NCI-H510A treated with DMSO at 0.1 percent for 48 hours (cell line): ENCODE measurements at places on chromosomes 7 and 10.
A peak's percentile ranks its signal among the peaks of the same experiment; 100 is the strongest.

DNA sequence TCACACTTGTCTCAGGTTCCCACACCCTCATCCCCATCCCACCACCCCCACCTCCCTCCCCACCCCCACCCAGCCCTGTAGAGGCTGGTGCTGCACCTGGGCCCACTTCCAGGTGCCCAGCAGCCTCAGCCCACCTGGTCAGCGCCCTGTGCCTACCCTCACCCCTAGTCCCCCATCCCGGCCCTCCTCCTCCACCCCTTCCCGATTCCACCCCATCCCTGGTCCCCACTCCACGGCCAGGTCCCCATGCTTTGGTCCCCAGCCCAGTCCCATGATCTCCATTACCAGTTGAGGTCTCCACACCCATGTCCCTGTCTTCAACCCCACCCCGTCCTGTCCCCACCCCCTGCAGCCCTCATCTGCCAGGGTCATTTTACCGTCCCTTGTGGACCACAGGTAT is 24.6 kb upstream of the CNPY1 start:
- DNase-seq, result no peak

DNA sequence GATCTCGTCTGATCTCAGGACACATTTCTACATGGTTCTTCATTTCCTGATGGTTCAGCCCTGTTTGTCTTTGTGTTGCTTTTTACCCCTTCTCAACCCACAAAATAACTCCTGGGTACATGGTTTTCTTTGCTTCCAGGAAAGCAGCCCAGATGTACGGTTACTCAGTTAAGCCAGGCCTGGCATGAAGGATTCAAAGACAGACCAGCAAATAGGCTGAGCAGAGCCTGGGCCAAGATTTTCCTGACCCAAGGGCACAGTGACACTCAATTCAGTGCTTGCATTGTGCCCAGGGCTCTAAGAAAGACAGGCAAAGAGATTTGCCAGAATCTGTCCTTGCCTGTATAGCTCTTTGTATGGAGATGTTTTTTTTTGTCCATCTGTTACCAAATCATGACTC is 340.8 kb upstream of the KIAA1217 start:
- DNase-seq, result no peak

DNA sequence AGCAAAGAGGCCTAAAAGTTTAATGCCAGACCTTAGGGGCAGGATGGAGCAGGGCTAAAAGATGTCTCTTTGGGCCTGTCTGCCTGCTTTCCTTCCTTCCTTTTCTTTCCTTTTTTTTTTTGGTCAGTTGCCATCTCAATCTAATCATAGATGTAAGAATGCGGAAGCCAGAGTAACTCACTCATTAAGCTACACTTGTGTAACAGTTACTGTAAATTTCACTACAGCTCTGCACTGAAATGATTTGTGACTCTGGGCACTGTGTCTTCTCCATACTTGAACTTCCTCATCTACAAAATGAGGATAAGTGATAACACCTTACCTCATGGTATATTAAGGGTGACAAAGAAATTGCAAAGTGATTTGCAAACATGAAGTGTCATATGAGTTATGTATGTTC is 75.5 kb upstream of the AGK start:
- DNase-seq, result no peak

DNA sequence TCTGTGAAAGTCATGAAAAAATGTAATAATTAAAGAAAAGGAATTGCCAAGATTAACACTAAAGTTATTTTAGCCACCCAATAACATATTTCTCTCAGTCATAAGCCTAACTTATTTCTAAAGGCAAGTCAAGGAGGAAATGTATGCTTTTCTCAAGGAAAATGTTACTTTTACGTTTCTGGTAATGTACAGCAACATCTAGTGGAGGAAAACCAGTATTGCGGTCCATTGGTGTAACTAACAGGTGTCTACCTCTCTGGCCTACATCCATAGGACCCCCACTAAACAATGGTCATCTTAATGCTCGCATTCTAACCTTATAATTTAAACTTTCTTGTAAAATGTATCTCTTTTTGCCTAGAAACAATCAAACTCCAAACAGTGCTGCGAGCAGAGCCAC is 437.5 kb downstream of the KIF20B start:
- DNase-seq, result no peak

GRCh38 chr7:24503506-24503905 is 69.7 kb upstream of the PALS2 start:
- DNase-seq, result no peak

GRCh38 chr7:51477323-51477722 is 160.7 kb upstream of the COBL start:
- no peak for DNase-seq

- DNase-seq, result no peak
These were observed 245.2 kb downstream of the SFMBT2 start for GRCh38 chr10:7165500-7166177.

DNA sequence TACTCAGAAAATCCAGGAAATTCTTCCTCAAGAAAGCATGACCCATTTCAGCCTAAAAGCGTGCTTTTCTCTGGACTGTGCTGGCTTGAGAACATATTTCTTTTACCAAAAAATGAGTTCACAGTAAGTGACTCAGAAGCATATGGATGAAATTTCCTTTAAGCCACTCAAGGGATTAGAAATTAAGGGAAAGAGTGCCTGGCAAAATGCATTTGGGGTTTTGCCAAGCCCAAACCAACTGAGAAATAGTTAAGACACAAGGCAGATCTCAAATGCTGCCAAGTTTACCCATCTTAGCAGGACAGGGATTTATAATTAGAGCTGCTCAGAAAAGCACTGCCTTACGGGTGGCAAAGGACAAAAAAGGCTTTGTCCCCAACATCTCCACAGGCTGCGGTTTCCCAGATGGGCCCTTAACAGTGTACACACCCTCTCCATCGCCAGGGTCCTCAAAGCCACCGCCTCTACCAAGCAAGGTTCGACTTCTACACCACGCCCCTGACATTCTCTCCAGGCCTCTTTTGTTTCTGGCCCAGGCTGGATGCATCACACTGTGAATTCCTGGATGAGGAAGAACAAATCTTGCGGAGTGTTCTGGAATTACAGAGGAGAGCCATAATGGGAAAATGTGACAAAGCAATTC is 30.1 kb upstream of the CDHR3 start:
- DNase-seq, result no peak

- DNase-seq, result no peak
These were observed 19.1 kb downstream of the PI4K2A start for GRCh38 chr10:97659589-97659988.

- peak; percentile 16 for DNase-seq
These were observed at the start of gene PIP4K2A for GRCh38 chr10:22714479-22715289. Gene PIP4K2A (minus strand): TSS chr10:22714578. CDS start chr10:22714326, 252 bp downstream.

DNA sequence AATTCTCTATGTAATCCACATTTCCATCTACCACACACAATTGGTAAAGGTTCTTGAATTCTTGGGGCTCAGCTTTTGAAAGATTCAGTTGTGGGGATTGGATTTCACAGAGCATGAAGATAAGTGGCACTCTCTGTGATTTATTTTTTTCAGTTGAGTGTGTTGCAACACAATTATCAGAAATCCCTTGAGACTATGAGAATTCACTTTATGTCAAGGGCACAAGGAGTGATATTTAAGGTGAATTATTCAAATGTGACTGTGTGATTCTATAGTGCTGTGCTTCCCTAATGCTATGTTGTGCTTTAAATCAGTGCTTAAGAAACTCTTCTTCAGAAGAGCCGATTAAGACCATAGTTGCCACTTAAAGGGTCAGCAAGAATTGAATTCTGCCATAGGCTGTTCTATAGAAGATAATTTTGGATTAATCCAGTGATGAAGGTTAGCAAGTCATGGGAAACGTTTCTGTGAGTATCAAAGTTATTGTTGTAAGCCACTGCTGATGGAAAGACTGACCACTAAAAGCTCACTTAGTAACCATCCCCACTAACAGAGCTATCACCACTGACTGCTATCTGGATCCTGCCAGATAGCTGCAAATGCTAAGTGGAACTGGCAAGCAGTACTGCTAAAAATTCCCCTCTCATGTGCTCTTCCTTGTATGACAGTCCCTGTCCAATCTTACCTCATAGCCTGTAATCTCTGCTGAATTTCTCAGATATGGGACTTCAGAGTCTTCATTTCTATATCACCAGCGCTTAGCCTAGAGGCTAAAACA is 134.0 kb upstream of the SEMA3D start:
- DNase-seq, result no peak

GRCh38 chr10:57015595-57016318 is 654.7 kb upstream of the ZWINT start:
- DNase-seq, result peak; percentile 92

DNA sequence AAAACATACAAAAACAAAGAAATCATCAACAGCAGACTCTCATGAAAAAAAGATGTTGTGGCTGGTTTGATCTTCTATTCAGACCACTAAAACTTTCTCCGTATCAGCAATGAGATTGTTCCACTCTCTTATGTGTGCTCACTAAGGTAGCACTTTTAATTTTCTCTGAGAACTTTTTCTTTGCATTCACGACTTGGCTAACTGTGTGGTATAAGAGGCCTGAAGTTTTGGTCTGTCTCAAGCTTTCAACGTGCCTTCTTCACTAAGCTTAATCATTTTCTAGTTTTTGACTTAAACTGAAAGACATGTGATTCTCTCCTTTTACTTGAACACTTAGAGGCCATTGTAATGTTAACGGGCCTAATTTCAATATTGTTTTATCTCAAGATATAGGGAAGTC is 1231.6 kb downstream of the SORCS3 start:
- no peak for DNase-seq

DNA sequence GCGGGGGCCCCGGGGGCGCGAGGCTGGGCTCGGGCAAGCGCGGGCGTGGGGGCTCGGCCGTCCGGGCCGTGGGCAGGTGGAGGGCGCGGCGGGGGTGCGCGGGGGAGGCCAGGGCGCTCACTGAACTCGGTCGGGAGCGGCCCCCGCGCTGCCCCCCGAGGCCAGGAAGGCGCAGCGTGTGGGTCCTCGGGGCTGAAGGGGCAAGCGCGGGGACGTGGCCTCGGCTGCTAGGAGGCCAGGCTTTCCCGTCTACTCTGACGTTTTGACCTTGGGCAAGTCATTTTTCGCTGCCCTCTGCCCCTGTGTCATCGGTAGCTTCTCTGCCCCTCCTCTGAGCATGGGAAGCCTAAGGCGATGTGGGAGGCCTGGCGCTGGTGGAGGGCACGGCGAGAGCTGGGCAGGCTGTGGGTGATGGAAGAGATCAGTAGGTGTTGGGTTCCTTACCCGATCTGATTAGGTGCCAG is 441 bp downstream of the FBH1 start:
- peak; percentile 3 for DNase-seq

DNA sequence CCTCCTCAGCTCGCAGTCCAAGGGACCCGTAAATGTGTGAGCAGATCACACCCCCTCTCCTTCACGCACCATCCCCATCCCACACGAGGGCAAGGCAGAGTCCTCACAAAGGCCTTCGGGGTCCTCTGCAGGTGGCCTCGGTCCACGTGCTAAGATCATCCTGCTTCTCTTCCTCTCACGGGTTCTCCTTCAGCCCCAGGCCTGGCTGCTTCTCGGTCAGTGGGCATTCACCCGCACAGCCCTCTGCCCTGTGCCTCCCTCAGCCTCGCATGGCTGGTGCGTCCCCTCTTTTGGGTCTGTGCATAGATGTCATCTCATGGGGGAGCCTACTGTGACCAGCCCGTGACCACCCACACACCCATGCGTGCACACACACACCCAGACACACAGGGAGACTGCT is 17.3 kb upstream of the FOXL3 start:
- DNase-seq, result no peak

- no peak for DNase-seq
These were observed 828 bp upstream of the CFAP70 start for GRCh38 chr10:73359492-73359891.

- DNase-seq, result no peak
These were observed 323.3 kb upstream of the KAT6B start for GRCh38 chr10:74502963-74503608.

DNA sequence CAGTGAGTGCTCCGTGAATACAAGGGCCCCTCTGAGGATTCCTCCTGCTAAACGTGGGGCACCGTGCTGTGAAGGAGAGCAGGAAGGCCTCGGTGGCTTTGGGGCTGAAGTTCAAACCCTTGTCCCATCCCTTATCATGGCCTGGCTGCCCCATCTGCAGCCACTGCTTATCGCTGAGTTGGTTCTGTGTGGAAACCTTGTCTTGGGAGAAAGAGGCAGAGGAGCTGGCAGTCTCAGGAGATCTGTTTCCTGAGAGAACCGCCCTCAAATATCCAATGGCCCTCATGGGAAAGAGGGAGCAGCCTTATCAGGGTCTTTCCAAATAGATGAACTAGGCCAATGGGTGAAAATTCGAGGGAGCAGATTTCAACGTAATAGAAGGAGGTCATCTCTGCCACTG is 52.0 kb upstream of the NRF1 start:
- DNase-seq, result no peak

DNA sequence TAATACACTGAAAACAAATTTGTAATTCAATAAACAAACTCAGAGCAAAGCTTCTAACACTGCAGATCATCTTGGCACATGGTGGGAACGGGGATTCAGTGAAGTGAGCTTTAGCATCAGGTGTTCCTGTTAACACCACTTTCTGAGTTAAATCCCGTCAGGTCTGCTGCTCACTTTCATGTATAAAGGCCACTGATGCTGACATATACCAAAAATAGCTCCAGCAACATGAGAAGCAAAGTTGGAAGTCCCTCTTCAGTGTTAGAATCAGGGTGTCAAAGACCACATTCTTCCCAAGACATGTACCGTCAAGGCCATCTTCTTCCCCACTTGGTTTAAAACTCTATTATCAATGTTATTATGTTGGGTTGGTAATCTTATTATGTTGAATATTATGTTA is 11.7 kb upstream of the CACNA2D1 start:
- DNase-seq, result no peak

DNA sequence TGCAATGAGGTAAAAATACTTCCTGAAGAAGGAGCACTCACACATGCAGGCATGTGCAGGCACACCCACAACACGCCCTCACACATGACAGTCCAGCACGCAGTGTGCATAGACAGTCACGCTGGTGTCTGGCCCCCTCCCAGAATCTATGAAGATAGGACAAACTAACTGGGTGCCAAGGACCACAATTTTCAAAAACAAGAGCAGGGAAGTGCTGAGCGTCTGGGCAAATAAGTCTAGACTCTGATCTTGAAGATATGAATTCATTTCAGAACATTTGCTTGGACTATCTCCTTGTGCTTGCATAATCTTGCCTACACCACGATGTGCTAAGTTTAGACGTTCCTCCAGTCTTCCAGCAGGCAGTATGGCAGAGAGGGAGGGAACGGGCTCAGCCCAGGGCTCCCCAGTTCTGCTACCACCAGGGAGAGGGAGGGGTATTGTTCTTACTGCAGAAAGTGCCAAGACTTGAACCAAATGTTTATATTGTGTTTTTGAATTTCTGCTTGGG is 276.5 kb upstream of the KLF6 start:
- no peak for DNase-seq

DNA sequence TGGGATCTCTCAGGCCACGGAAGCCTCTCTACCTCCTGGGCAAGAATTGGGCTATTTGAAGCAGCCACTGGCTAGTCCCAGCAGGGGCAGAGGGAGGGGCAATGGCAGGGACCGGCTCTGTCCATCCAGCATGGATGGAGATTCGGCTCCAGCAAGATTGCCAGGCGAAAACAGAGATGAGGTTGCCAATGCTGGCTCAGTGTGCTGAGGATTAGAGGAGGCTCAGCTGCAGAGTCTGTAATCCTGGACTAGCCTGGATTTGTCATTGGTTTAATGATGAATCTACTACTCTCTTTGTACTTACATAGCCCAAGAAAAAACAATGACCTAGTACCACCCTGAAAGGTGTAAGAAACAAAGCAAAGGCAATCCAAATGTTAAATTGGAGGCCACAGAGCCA is 112.2 kb upstream of the PDCD4 start:
- DNase-seq, result no peak

GRCh38 chr7:22858640-22859561 is 36.3 kb upstream of the TOMM7 start:
- no peak for DNase-seq
